T-helper 9 cell (primary cell): ENCODE measurements at places on chromosomes 5 and 9.

GRCh38 chr5:15554542-15554941 is 54.6 kb downstream of the FBXL7 start:
- no peak for DNase-seq

- DNase-seq = no peak
These were observed 9.3 kb downstream of the ZBTB43 start for GRCh38 chr9:126814091-126814490.

DNA sequence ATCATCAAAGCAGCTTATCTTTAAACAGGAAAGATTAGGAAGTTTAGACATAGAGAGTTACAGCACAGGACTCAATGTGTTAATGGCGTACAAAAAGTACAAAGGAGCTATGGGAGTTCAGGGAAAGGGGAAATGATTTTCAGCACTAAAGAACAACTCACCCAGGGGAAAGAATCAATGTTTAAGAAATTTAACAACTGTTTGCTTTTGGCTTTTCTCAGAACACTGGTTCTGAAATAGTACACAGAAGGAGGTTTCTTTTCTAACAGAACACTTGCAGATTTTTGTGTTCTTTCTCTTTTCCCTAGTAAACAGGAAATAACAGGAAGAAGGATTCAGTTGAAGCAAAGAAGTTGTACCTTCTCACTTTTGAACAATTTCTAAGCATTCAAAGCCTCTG is 71.3 kb upstream of the GHR start:
- no peak for DNase-seq

- DNase-seq = no peak
These were observed 74.7 kb downstream of the VAV2 start for GRCh38 chr9:133917375-133917774.
